ENCODE measurements at places on chromosomes 16 and 17. TPM values are rescaled to one million over a fixed set of nuclear protein-coding genes. Genes with fewer than 3 reads are reported as not detected.

The APOH gene
- not detected for polyA plus RNA-seq

DNA sequence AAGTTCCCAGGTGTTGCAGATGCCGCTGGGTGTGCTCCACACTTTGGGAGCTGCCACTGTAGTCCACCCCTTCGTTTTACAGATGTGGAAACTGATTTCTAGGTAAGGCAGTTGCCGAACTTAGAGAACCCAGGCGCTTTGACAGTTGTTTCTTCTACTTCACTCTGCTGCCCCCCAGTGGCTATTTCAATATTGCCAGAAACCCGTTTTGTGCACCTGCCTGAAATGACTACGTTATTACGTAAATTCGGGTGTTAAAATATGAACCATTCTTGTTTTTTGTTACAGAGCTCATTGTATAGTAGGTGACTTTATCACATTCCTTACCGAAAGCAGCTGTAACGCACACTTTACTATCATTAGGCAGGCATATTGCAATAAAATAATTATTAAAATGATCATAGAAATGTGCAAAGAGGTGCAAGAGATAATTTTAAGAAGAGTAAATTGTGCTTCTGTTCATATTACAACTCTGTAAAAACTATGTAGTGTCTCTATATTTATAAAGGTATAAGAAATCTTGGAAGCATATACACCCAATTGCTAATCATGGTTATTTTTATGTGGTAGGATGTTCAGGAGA is 44.9 kb downstream of the OTOA start:
- no peak overlapping the region for H3K27ac ChIP-seq
- H3K36me3 ChIP-seq, result no peaks in the 10 kb centered on the region
- H3K4me3 ChIP-seq, result no peak overlapping the region
- no peaks in the 10 kb centered on the region for H3K4me1 ChIP-seq
- DNase-seq, result peak; percentile 83

- H3K27ac ChIP-seq, result no peak within 1 kb of the TSS
- DNase-seq, result no peak
- no peaks in the 10 kb centered on the region for H3K27me3 ChIP-seq
- H3K4me3 ChIP-seq, result no peak within 1 kb of the TSS
- no peaks in the 10 kb centered on the region for H3K4me1 ChIP-seq
Measured at GRCh38 chr17:41140360-41141131, at the start of gene KRTAP4-6. KRTAP4-6 (minus strand) TSS chr17:41140544; CDS start chr17:41140487, 57 bp downstream.

DNA sequence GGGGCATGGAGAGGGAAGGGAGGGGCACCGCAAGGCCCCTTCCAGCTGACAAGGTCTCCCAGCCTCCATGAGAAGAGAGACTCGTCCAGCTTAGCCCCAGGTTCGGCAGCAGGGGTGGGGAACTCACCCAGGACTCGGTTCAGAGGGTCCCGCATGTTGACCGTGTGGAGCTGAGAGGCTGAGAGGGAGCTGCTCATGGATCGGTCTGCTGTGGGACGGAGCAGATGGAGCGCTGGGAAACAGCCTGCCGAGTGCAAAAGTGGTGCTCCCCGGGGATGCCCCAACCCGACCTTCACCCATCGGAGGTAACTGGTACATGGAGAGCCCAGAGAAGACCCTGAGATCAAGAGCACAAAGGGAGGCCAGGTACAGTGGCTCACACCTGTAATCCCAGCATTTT is 4.9 kb downstream of the CSF3 start:
- no peak overlapping the region for H3K4me3 ChIP-seq
- no peaks in the 10 kb centered on the region for H3K27me3 ChIP-seq
- H3K27ac ChIP-seq, result no peak overlapping the region

GRCh38 chr17:29145289-29146073 is 34.7 kb downstream of the MYO18A start:
- DNase-seq, result peak; percentile 82
- no peaks in the 10 kb centered on the region for H3K27me3 ChIP-seq
- H3K27ac ChIP-seq, result no peak overlapping the region
- H3K36me3 ChIP-seq, result no peaks in the 10 kb centered on the region
- no peak overlapping the region for H3K4me3 ChIP-seq

GRCh38 chr16:89272631-89273030 is 55.1 kb downstream of the ZNF778 start:
- no peak for DNase-seq
- H3K4me1 ChIP-seq, result peaks cover 26% of the 10 kb centered on the region
- no peak overlapping the region for H3K27ac ChIP-seq
- H3K4me3 ChIP-seq, result no peak overlapping the region
- H3K36me3 ChIP-seq, result no peaks in the 10 kb centered on the region

DNA sequence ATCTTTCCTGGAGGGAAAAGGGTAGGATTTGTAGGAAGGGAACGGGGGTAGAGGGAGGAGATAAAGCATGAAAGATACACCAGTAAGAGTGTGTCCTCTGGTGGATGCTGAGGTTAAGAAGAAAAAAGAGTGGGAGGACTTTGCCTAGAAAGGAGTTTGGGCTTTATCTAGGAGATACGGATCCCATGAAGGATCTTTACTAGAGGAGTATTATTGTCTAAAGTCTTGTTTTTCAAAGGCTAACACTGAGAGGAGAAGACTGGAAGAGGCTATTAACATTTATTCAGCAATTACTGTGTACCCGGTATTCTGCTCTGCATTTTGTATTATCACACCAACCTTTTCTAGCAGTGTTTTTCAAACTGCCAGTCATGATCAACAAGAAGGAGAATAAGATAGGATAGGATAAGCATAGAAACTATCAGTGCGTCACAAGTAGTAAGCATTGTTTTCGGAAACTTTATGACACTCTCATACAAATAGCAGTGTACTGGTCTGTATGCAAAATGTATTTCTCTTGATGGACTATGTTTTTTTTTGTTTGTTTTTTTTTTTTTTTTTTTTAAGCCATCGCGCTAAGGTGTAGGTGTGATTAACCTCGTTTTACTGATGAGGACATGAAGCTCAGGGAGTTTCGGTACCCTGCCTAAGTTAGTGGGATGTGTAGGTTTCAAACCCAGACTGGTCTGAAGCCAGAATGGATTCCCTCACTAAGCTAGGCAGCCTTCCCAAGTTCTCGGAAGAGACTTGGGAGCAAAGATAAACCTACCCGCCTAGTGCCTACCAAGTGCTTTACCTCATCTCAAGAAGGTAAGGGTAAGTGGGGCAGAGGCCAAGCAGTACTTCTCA is 1.3 kb upstream of the SP2 start:
- H3K4me1 ChIP-seq, result peaks cover 10% of the 10 kb centered on the region
- H3K27me3 ChIP-seq, result no peaks in the 10 kb centered on the region
- no peak overlapping the region for H3K27ac ChIP-seq
- peak overlapping the region; percentile 89 for H3K4me3 ChIP-seq
- no peaks in the 10 kb centered on the region for H3K36me3 ChIP-seq

DNA sequence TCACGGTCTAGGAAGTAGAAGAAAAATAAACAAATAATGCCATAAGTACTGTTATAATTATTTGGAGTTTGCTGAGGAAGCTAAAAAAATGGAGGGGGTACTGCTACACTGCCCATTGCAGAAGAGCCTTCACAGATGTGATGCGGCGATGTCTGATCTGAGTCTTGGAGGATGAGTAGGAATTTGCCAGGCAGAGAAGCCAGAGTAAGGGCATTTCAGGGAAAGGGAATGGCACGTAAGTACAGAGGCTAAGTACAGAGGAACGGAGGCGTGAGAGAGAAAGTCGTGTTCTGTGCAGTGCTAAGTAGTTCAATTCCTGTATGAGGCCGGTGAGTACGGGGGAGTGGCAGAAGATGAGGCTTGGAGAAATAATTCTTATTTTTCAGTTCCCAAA is 741 bp upstream of the GRB2 start:
- H3K36me3 ChIP-seq, result no peaks in the 10 kb centered on the region
- DNase-seq, result no peak
- peaks cover 4% of the 10 kb centered on the region for H3K4me1 ChIP-seq
- no peak overlapping the region for H3K4me3 ChIP-seq
- H3K27me3 ChIP-seq, result no peaks in the 10 kb centered on the region

- H3K36me3 ChIP-seq, result no peaks in the 10 kb centered on the region
- H3K27ac ChIP-seq, result peak overlapping the region; percentile 95
- H3K4me1 ChIP-seq, result peaks cover 40% of the 10 kb centered on the region
- no peak overlapping the region for H3K4me3 ChIP-seq
- no peaks in the 10 kb centered on the region for H3K27me3 ChIP-seq
Measured at GRCh38 chr16:89506791-89507191, 1.4 kb upstream of the SPG7 start.

Data from adrenal gland (tissue), 19 donors.